NCI-H2227 treated with DMSO at 0.1 percent for 48 hours (cell line): ENCODE measurements at places on chromosomes 3 and 15.
A peak's percentile ranks its signal among the peaks of the same experiment; 100 is the strongest.

DNA sequence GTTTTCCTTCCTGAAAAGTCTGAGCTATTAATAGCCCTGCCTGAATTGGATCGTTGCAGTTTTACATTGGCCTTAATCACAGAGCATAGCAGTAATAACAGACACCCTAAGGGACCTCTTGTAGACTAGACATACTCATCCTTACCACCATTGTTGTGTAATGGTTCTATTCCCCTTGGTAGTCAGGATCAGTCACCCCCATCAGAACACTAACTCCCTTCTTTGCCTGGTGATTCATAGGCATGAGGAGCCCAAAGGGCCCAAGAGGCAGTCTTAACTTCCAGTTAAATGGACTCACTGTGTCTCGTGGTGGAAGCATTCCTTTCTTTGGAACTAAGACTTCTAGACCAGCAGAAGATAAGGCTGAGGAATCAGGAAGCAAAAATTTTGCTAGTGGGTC is 20.2 kb downstream of the CGGBP1 start:
- no peak for DNase-seq

DNA sequence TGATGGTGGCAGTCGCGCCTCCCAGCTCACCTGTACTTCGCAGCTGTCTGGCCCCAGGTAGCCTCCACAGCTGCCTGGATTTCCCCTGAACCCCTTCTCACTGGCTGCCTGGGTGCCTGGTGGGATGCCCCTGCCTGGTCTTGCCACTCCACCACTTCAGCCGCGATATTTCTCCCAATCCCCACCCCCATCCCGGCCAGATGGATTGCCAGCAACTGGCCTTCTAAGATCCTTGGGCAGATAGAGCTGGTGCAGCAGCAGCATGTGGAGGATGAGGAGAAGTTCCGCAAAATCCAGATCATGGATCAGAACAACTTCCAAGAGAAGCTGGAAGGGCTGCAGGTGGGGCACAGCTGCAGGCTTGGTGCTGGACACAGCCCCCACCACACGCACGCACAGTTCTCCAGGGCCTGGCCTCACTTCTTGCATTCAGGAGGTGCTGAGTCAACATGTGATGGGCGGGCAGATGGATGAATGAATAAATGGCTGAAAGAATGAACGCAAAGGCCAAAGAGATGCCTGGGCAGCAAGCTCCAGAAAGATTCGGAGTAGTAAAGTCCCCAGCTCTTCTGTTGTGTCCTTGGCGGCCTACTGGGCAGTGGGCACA is 35.7 kb downstream of the DNAH1 start:
- DNase-seq, result no peak

- no peak for DNase-seq
Measured at GRCh38 chr3:22691856-22692628, 511.1 kb upstream of the UBE2E2 start.

DNA sequence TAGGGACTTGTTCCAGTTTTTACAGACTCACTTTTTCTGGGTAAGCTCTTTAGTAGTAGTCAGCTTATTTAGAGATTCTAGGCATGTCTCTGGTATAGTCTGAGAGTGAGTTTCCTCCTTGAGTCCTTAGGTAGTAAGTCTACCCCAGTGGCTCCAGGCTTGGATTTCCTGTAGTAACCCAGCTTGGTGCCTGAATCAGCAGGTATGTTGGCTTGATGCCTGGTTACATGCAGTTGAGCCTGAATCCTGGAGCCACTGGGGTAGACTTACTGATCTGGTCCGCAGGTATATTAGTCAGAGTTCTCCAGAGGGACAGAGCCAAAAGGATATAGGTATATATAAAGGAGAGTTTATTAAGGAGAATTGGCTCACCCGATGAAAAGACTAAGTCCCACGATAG is 85.8 kb upstream of the RBMS3 start:
- no peak for DNase-seq

- DNase-seq, result peak; percentile 33
Measured at GRCh38 chr3:50121072-50122032, 32.6 kb downstream of the RBM5 start.

GRCh38 chr15:63986185-63986680 is 60.1 kb downstream of the DAPK2 start:
- no peak for DNase-seq

DNA sequence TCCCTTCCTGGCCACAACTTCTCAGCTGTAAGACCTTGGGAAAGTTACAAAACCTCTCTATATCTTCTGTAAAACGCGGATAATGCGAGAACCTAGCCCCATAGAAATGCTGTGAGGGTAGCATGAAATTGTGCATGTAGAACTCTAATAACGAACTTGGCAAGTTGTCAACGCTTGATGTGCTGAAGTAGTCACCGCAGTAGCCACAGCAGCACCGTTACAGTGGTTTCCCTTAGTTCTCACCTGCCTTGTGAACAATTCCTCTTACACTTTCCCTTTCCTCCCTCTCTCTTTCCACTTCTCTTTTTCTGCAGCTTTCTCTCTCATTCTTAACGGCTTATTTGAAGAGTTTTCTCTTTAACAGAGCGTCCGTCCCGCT is 447 bp upstream of the SHQ1 start:
- no peak for DNase-seq

GRCh38 chr3:7489417-7489816 is 628.5 kb downstream of the GRM7 start:
- no peak for DNase-seq

- no peak for DNase-seq
Measured at GRCh38 chr3:179882292-179882691, 154.4 kb downstream of the PEX5L start.

GRCh38 chr15:64343841-64344240 is 12.1 kb downstream of the CSNK1G1 start:
- no peak for DNase-seq

DNA sequence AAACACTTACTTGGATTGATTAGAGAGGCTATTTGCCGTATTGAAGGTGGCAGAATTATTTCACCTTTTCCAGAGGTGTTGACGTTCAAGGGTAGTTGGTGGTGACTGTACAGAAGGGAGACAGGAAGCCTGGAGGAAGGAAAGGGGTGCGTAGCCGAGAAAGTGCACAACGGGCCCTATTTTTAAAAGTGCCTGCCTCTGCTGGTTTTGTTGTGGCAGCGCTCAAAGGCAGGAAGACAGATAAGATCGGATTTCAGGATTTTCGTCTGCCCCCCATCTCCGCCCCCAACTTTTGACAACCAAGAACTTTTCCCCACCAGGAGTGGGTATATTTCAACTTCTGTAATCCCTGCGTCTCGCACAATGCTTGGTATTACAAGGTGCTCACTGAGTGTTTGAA is 38.5 kb downstream of the SMAD3 start:
- DNase-seq, result no peak

DNA sequence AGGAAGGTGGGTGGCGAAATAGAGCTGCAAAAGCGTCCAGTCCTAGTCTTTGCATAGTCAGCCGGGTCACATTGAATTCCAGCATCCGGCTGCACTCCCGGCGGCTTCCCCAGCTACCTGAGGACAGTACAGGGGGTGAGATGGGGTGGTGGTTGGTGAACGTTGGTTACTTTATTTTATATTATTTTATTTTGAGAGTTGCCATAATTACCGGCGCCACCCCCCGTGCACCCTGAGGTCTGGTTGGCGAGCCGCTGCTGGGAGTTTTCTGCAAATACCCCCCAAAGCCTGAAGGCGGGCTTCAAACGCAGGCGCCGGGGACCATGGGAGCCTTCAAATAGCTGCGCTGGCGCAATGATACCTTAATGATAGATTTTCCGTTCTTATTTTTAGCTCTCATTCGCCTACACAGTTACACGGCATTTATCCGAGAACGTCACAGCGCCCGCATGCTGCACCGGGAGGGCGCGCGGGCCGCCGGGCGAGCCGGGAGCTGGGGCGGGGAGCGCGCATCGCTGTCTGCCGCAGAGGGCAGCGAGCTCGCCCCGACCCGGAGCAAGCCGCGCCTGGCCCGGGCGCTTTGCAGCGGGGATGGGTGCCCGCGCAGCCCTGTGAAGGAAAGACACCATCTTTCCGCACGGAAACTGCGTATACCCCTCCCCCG is 756 bp upstream of the RASGRF1 start:
- DNase-seq, result peak; percentile 36

- no peak for DNase-seq
Measured at GRCh38 chr3:124832782-124833709, 54.1 kb downstream of the ITGB5 start.

- DNase-seq, result no peak
Measured at GRCh38 chr3:88779482-88779881, 327.9 kb upstream of the EPHA3 start.

- no peak for DNase-seq
Measured at GRCh38 chr3:12317914-12318313, 29.0 kb downstream of the PPARG start.

GRCh38 chr3:5239602-5240001 is 52.1 kb downstream of the EDEM1 start:
- no peak for DNase-seq

DNA sequence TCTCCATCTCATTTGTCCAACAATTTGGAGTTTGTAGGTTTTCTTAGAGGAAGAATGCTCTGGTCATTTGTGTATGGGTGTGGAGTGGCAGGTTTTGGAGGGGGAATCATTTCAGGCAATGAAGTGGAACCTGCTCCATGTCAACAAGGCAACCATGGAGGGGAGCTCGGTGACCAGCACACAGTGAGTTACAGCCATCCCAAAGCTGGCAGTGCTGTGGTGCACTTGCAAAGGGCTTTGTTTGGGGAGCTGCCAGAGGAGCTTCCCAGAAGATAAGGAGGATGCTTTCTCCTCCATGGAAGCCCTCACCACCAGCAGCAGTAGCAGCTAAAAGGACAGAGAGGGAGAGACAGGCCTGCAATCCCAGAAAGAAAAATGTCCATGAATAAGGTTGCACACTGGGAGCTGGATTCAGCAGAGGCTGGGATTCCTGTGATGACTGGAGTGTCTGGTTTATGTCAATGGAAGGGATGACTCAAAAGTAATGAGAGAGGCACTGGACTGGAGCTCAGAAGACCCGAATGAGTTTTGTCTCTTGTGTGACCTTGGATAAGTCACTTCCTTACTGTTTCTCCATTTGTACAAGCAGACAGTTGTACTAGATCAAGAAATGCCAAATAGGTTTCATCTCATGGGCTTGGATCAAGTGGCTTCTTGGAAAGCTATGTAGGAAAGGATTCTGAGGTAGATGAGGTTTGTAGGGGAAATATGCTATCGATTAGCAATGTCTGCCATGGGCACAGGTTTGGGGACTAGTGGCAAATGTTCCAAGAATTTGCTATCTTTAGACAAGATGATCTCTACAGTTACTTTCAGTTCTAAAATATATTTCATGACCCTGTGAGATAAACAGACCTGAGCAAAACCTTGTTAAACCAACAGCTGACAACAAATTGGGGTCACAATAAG is 27.2 kb upstream of the UBE2Q2 start:
- no peak for DNase-seq

DNA sequence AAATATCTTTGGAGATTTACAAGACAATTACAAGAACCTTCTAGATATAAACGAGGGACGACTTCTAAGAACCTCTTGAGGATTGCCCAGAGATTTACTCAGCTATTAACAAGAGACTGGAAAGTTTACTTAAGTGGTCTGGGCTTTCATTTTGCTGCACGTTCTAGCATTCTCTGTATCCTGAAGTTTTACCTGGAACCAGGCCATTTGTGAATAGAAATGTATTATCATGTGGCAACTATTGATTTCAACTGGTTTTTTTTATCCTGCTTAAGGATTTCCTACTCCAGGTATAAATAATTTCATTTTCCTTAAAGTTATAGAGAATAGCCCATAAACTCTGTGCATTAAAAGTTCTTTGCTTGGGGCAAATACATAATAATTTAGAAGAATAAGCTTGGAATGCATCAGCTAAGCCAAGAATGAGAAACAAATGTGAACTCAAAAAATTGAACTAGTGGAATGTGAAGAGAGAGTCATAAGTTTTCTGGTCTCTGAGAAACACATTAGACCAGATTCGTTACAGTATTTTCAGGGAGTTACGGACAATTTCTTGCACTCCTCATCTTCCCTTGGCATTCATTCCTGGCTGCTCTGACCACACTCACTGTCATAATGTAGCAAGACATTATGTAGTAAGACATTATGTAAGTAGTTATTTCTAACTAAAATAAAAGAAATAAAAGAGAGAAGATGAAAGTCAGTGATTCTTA is 1.3 kb downstream of the AQP9 start:
- no peak for DNase-seq

GRCh38 chr3:43343185-43343584 is 56.8 kb downstream of the SNRK start:
- no peak for DNase-seq

- DNase-seq, result peak; percentile 48
Measured at GRCh38 chr15:31327669-31328427, 1.2 kb downstream of the KLF13 start.

DNA sequence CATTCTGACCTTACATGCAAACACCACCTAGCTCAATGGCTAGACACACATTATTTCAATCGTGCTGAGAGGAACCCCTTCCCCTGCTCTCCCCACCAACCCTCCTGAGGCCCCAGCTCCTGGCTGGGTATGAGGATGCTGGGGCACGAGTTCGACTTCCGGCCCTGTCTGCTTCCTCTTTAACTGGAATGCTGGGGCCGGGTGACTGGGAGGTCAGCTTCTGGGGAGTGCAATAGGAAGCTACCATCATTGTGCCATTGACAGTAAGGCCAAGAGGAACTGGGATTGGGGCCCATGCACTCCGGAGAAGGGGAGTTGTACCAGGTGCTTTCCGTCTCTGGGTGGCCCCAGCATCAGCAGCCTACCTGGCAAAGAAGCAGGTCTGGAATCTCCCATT is 15.6 kb upstream of the TLE3 start:
- no peak for DNase-seq

DNA sequence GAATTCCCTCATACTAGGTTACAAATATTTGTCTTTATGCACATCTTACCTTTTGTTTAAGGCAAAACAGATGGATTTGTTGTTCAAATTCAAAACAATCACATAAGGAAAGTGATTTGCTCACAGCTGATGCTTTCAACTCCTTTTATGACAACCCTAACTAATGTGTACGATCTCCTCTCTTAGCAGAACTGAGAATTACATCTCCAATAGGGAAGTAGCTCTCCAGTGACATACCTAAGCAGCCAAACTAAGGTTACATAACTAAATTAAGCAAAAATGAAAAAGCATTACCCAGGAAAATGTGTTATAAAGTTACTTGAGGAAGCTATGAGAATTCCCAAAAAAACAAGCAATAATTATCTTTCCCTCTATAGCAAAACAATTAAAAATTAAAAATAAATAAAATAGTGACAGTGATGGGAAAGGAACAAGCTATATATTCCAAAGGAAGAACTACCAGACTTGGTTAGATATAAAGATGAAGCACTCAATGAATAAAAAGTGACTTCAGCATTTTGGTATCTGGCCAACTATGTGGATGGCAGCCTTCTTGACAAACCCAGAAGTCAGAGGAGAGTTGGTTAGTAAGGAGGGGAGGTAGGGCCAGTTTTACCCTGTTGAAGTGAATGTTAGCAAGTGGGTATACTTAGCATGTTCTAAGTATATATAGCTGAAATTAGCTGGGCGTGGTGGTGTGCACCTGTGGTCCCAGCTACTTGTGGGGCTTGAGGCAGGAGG is 32.4 kb downstream of the PEAK1 start:
- no peak for DNase-seq

GRCh38 chr3:111616417-111617105 is 21.4 kb upstream of the ZBED2 start:
- no peak for DNase-seq

- no peak for DNase-seq
Measured at GRCh38 chr3:105821433-105821832, 47.4 kb downstream of the CBLB start.
